Right lobe of liver (tissue), 6 donors: ENCODE measurements at places on chromosomes 13 and 19.

DNA sequence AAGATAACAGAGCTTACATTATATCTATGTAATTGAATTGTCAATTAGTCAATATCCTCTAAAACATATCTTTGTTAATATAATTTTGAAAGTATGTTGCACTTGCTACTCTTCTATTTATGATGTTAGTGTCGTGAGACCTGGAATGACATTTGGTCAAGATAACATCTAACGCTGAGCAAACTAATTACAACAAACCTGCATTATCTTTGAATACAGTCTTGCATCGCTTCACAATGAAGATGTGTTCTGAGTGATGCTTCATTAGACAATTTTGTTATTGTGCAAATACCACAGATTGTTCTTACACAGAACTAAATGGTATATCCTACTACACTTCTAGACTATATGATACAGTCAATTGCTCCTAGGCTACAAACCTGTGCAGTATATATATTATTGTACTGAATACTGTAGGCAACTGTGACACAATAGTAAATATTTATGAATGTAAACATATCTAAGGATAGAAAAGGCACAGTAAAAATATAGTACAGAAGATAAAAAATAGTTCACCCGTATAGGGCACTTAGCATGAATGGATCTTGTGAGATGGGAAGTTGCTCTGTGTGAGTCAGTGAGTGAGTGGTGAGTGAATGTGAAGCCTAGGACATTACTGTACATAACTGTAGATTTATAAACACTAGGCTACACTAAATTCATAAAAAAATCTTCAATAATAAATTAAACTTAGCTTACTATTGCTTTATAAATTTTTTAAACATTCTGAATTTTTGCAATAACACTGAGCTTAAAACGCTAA is 1773.8 kb downstream of the PCDH9 start:
- no peak for DNase-seq

- DNase-seq = no peak
These were observed 3.1 kb upstream of the BCL3 start for GRCh38 chr19:44745341-44745831.

- DNase-seq = no peak
These were observed 12.2 kb upstream of the CCDC97 start for GRCh38 chr19:41297628-41298347.

DNA sequence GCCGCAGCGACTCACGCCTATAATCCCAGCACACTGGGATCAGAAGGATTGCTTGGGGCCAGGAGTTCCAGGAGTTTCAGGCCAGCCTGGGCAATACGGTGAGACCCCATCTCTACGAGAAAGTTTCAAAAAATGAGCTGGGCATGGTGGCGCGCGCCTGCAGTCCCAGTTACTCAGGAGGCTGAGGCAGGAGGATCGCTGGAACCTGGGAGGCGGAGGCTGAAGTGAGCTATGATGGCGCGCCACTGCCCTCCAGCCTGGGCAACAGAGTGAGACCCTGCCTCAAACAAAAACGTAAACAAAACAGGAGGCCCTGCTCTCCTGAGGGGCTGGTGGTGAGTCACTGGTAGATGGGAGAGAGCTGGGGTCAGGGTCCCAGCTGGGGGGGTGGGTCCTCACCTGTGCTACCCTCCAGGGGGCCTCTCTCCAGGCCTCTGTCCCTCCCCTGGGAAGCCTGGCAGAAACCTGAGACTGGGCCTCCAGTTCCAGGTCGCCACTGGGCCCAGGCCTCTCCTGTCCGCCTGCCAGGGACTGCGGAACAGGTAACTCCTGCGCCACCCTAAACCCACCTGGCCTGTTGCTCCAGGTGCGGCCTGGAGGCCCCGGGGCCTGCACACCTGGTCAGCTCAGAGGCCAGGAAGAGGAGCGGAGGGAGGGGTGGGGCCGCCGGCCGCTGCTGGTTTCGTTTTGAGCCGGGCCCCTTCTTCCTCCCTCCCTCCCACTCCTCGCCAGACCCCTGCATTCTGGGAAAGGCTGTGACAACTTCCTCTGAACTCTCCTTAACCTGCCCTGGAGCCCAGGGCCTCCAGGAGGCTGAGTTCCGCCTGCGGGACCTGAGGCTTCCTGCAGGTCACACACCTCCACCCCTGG is 17.2 kb upstream of the ZBTB7A start:
- DNase-seq = no peak

- no peak for DNase-seq
These were observed 33.1 kb downstream of the DHRS12 start for GRCh38 chr13:51770681-51771417.

GRCh38 chr19:55179606-55180484 is at the start of gene SYT5:
SYT5 (minus strand) TSS chr19:55180289; CDS start chr19:55179041, 1,248 bp downstream.
- peak; percentile 49 for DNase-seq

DNA sequence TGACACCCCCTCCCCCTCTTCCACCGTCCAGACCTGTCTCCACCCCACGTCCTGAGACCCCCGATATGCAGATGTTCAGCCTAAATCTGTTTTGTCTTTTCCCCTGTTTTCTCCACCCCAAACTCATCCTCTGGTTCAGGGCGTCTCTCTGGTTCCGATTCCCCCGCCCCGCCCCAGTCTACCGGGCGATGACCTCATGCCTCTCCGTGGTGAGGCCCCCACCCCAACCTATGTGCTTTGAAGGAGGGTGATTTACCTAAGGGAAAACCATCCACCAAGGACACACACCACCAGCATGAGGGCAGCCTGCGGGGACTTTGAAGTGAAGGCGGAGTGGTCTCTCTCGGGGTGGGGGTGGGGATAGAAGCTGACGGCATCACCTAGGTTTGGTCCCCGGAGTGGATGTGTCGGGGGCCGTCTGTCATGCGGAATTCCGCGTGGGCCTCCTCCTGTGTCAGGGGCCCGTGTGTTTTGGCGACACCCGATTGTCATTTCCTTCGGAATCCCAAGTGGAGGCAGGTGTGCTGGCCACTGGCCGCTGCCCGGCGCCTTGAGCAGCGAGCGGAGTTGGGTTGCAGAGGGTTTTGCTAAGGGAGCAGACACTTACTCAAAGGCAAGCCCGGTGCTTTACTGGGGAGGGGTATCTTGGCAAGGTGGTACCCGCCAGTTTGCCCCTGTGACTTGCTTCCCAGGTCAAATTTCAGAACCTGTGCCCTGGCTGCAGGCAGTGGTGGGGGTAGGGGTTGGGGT is 1.4 kb downstream of the FZR1 start:
- DNase-seq = peak; percentile 81

DNA sequence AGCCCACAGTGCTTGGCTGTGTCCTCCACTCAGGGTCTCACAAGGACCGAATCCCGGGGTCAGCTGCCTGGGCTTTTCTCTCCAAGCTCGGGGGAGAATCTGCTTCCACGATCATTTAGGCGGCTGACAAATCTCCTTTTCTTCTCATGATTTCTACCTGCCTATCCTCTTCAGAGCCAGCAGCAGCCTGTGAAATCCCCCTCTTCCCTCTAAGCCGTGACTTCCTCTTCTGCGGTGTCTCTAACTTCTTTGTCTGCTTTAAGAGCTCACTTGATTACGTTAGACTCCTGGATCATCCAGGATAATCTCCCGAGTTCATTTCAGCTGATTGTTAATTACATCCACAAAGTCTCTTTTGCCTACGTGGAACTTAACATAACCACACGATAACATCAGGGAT is 22.5 kb upstream of the ZNF845 start:
- no peak for DNase-seq

GRCh38 chr13:94329754-94330551 is 149.5 kb downstream of the DCT start:
- no peak for DNase-seq

DNA sequence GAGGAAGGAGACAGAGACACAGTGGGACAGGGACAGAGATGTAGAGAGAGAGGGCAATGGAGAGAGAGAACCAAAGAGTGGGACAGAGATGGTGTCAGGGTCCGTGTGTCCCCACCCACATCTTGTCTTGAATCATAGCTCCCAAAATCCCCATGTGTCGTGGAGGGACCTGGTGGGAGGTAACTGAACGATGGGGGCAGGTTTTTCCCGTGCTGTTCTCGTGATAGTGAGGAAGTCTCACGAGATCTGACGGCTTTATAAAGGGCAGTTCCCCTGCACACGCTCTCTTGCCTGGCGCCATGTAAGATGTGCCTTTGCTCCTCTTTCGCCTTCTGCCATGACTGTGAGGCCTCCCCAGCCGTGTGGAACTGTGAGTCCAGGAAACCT is 7.5 kb upstream of the PLA2G4C start:
- DNase-seq = no peak

DNA sequence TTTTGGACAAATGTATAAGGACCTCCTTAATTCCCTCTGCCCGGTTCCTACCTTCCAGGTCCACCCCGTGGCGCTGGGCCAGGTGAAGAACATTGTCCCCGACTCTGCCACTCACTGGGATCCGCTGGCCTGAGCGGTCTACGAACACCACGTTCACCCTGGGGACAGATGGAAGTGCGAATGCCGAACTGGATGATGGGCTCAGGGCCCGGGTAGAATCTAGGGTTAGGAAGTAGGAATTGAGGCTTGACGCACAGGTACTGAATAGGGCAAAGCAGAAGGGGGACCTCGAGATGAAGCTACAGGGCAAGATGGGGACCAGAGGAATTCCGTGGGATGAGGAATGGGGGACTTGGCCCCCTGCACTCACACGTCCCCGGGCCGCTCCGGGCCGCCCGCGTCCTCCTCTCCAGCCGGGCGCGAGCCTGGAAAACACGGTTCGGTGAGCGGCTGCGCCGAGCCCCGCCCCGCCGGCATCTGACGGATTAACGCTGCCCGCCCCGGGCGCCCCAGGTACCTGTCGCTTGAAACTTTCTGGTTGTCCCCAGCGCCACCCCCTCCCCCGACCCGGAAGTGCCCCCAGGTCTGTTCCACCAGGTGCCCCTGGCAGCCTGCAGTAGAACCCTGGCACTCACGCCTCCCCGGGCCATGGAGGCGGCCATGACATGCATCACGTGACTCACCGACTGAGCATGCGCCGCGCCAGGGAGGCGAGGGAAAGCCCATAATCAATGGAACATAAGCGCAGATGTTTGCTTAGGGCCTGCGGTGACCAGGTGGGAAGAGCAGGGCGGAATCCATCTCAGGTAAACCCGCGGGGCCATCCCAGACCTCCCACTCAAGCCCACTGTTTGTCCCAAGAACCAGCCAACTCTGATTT is at the start of gene FDX2:
Gene FDX2 (minus strand): TSS at position 681 of the 880 bp plus-strand sequence. CDS start 19 bp downstream, at position 662.
- peak; percentile 93 for DNase-seq

DNA sequence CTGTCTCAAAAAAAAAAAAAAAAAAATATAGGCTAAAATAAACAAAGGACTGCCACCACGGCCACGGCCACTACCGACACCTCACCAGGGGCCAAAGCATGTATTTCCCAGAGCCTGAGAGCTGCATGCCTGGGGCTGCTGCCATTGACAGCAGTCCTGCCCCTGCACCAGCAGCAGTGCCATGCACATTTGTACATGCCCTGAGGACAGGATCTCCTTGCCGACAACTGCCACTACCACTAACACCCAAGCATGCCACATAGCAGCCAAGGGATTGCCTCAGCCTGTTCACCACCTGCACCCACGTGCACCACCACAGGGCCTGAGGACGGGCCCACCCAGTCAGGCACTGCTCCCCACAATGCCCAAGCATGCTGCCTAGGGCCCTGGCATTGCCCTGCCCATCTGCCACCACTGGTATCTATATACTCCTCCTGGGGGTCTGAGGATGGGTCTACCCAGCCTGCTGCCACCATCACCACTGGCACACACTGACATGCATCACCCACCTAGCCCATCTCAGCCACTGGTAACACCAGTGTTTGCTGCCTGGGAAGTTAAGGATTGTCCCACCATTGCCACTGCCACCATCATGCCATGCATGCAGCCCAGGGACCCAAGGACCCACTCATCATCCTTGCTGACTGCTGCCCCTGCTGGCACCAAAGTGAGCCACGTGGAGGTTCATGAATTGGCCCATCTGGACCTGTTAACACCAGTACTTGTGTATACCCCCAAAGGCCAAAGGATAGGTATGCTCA is 10.6 kb upstream of the NUP62 start:
- no peak for DNase-seq

DNA sequence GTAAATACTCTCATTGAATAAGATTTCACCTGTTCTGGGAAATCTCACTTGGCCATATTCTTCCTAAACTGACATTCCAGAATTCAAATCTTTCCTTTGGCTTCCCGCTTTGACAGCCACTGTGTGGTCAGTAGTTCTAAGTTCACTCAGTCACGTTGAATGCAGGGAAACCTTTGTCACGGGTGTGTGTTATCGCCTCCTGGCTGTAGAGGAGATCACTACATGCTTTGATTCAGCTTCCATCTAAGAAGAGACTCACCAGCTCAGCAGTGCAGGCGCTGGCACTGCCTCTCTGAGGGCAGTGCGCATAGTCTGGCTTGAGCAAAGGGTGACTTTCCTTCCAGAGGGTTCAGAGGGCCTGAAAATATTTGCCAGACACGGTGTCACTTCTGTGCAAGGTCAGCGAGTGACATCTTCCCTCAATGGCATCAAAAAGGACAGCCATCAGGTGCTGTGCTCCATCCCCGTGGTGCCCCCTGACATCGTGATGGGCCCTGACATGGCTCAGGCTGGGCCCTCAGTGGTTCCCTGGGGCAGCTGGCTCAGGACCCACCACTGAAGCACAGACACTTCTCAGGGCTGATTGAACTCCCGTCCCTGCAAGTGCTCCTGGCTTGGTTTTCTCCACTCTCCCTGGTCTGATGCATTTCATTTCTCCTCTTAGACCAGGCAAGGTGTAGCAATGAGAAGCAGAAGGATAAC is 635.4 kb upstream of the ARGLU1 start:
- DNase-seq = no peak

GRCh38 chr13:25249001-25249543 is 38.2 kb downstream of the MTMR6 start:
- DNase-seq = no peak

DNA sequence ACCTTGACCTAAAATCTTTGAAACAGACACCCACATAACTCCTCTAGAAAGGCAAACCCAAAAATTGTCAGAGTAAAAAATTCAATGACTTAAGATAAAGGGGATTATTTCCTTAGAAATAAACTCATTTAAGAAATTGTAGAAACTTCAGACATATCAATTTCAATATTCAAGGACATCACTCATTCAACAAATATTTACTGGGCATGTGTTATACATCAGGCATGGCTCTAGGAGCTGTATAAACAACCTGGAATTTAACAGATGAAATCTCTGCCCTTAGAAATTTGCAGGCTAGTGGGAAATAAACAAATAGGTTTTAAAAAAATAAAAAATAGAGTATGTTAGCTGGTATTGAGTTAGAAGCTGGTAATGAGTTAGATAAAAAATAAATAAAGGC is 84.0 kb upstream of the LSM14A start:
- DNase-seq = no peak

GRCh38 chr19:1841209-1841924 is 6.9 kb downstream of the REXO1 start:
- DNase-seq = no peak

GRCh38 chr13:30725326-30726085 is 9.8 kb upstream of the ALOX5AP start:
- DNase-seq = no peak

DNA sequence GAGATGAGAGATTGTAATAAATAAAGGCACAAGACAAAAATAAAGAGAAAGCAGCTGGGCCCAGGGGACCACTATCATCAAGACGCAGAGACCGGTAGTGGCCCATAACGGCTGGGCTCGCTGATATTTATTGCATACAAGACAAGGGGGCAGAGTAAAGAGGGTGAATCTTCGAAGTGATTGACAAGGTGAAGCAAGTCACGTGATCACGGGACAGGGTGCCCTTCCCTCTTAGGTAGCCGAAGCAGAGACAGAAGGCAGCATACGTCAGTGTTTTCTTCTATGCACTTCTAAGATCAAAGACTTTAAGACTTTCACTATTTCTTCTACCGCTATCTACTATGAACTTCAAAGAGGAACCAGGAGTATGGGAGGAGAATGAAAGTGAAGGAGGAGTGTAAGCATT is 4.6 kb upstream of the PRKCG start:
- no peak for DNase-seq
